ENCODE measurements at places on chromosomes 6 and 20.

GRCh38 chr6:151075005-151075404 is 164.8 kb upstream of the AKAP12 start:
- no peak for DNase-seq

DNA sequence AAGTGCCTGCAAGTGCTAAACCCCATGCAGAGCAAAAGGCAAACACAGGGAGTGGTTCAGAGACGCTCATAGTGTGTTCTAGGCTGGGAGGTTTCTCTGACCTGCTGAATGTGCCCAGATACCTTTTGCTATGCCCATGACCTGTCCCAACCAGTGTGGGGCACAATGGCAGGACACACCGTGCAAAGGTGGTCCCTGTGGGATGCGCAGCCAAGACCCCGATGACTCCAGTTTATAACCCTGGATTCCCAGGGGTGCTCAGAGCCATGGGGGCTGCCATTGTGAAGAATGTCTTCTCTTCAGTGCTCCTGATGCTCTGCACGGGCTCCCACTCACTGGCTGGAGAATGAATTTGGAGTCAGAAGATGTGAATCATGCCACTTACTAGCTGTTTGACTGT is 2.2 kb upstream of the NINL start:
- DNase-seq: no peak

- no peak for DNase-seq
Measured at GRCh38 chr6:28906669-28907068, 17.1 kb downstream of the TRIM27 start.

DNA sequence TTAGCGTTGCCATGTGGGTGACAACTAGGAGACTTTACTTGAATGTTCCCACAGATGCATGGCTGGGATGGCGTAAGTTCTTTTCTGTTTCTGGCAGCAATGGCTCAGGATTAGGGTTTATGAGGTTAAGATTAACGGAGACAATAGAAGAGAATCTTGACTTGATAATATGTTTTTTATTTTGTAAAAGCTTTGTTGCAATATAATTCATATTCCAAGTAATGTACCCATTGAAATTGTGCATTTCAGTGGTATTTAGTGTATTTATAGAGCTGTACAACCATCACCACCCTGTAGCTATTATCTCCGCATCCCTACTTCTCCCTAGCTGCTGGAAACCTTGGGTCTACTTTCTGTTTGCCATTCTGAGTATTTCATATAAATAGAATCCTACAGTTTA is 349.2 kb downstream of the UTRN start:
- no peak for DNase-seq

DNA sequence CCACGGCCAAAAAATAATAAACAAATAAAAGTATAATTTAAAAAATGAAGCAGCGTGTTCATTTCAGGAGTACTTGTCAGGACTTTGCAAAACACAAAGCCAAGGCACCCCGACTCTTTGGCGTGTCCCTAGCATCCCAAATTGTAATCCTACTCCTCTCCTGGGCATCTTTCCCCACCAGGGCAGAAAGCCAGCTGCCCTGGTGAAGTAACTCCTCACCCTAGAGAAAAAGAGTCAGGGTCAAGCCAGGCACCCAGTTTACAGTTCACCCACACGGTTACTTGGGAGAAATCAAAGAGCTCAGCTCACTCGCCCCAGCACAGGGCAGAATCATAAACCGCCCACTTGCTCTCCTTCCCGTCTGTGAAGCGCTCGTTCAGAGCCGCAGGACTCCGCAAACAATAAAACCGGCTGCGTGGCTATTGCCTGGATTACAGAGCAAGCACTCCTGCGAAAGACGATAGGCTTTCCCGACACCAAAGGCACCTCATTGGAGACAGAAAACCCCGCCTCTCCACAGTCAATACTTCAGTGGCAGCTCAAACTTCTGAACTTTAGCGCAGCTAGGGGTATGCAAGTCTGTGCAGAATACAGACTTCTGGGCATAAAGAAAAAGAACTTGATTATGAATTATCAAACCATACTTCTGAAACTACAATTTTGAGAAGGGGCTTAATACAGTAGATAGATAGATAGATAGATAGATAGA is 73.0 kb upstream of the NHSL1 start:
- peak; percentile 58 for DNase-seq

GRCh38 chr20:62694868-62695267 is 13.8 kb upstream of the NTSR1 start:
- no peak for DNase-seq

DNA sequence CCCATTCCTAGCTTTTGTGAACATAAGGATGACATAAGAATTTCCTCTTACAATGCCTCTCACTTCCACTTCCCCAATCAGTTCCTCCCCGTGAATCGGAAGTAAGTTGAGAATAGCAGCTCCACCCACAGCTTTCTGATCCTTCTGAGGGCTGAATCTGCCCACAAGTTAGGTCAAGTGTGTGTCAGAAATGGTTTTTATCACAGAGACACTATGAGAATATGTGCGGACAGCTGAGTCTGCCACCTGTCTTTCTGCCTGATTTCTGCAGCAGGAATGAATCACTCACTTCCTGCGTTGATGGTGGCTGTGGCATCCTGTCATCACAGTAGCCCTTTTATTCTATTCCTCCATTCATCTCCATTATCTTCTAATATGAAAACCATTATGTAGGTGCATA is 70.2 kb downstream of the RIN2 start:
- DNase-seq: no peak

DNA sequence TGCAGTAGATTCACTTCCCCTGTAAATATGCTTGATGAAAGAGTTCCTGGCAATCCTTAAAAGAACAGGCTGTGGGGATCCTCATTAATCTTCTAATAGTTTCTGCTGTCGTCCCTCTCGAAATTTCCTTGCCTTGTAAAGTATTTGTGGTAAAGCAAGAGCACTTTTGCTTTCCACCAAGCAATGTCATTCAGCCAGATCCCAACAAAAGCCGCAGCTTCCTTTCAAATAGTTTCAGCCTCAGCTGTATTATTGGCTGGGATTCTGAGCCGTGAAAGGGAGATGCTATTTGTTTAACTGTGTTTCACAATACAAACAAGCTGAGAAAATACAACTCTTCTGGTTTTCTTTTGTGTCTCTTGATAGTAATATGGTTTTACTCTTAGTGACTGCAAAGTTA is 48.9 kb upstream of the EPHA7 start:
- DNase-seq: peak; percentile 24

DNA sequence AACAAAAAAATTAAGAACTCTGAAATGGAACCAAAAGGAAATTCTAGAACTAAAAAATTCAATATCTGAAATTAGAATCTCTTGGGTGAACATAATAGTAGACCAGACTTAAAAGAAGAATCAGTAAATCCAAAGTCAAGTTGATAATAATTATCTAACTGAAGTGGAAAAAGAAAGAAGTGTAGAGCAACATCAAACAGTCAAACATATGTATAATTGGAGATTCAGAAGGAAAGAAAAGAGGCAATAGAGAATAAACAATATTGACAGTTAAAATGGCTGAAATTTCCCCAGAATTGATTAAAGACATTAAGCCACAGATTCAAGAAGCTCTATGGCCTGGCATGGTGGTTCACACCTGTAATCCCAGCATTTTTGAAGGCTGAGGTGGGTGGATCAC is 383.6 kb downstream of the PREX1 start:
- DNase-seq: no peak

GRCh38 chr20:33933469-33933909 is 60.2 kb upstream of the RALY start:
- no peak for DNase-seq

DNA sequence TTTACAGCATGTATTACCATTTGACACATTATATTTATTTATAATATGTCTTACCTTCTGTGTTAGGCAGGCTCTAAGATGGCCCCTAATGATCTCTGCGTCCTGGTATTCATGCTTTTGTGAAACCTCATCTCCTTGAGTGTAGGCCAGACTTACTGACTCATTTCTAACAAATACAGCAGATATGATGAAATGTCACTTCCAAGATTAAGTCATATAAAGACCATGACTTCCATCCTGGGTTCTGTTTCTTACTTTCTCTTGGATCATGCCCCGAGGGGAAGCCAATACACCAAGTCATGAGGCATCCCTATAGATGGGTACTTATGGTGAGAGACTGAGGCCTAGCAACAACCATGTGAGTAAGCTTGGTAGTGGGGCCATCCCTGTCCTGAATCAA is 30.2 kb downstream of the ZHX3 start:
- no peak for DNase-seq

- no peak for DNase-seq
Measured at GRCh38 chr6:166747644-166748595, 120.9 kb upstream of the RPS6KA2 start.

GRCh38 chr6:127459231-127459641 is at the start of gene KIAA0408:
Gene KIAA0408, minus strand, starts transcription at chr6:127459389. Its CDS starts 5,408 bp downstream, at chr6:127453981.
- DNase-seq: peak; percentile 31

GRCh38 chr6:71727632-71728294 is 158.6 kb upstream of the RIMS1 start:
- no peak for DNase-seq

DNA sequence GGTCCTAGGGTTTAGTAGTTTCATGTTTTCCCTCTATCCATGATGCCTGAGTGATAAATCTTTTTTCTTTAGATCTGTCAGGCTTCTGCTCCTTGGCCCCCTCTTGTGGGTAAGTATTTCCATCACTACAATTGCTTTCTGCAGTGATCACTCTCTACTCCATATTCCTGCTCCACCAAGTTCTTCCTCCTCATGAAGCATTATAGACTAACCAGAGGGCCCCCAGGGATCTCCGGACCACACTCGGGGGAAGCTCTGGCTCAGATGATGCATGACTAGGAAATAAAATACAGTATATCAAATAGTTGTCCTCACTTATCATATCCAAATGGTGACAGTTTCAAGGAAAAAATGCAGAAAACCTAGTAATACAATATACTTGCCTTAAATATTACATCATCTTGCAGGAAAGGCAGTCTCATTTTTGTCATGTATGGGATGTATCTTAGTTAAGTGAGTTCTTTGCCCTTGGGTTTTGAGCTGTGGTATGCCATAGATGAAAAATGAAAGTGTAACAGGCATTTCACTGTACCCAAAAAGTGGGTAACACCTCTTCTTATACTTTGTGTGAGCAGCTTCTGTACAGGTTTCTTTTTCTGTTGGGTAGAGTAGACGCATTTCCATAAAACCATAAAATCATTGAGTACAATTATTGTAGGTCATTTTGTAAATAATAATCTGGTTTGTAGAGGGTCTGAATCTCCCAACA is 200.9 kb upstream of the EYA4 start:
- no peak for DNase-seq

DNA sequence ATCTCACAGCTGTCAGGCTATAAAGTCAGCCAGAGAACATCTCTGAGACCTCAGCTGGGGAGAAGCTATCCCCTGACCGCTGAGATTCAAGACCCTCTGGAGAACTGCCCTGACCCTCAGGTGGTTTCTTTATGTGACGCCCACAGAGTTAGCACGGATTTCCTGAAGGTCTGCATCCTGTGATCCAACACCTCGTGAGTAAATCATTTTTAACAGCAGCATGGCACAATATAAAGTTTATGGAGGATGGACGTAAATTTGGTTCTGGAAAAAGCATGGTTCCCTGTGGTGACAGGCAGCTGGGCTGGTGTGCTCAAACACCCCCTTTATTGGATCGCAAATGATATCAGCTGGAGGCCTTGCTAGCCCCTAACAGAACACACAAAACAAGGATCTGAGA is 25.3 kb upstream of the TRAF3IP2 start:
- no peak for DNase-seq

DNA sequence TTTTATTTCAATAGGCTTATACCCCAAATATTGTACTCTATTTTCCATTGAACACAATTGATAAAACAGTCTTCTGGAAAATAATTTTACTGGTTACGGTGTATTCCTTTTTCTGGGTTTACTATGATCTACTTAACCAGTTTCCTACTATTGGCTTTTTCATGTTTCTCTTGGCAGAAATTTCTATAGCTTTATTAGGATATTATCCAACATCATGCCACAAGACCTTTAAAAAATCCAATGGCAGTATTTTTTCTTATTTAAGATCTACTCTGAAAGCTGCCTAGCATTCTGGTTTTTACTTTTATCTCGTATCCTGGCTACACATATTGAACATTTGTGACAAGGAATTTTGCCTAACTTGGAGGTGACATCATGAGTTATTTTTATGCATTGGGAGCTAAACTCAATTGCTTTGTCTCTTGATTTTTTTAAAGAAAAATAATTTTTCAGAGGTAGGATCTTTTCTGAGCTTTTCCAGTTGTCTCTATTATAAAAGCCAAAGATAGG is 45.5 kb downstream of the SLC9A8 start:
- DNase-seq: no peak

- no peak for DNase-seq
Measured at GRCh38 chr6:43189776-43190304, 7.8 kb downstream of the CUL9 start.

- DNase-seq: peak; percentile 81
Measured at GRCh38 chr20:34951652-34952051, 4.0 kb downstream of the GSS start.

GRCh38 chr6:161465403-161465802 is 191.5 kb upstream of the AGPAT4 start:
- no peak for DNase-seq

DNA sequence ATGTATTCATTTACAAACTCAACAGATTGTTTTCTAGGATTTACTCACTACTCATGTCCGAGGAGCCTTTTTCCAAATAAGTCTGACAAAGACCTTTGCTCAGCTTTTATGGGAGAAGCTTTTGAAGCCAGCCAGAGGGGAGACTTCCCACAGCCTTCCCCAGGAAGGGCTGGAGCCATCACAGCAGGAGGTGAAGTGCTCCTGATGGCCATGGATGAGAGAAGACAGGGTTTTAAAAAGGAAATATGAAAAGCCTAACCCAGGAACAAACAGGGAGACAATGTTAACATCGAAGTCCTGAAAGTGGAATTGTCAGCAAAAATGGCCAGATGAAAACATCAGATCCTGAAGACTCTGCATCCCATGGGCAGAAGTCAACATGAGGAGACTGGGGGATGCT is 11.6 kb upstream of the TAGAP start:
- DNase-seq: no peak

DNA sequence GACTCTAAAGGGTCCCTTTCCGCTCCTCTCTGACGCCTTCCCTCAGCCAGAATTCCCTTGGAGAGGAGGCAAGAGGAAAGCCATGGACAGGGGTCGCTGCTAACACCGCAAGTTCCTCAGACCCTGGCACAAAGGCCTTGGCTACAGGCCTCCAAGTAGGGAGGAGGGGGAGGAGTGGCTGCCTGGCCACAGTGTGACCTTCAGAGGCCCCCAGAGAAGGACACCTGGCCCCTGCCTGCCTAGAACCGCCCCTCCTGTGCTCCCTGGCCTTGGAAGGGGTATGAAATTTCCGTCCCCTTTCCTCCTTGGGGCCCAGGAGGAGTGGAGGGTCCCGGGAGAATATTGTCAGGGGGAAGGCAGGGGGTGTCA is 2.7 kb downstream of the VEGFA start:
- no peak for DNase-seq

- no peak for DNase-seq
Measured at GRCh38 chr6:76275746-76276145, 203.3 kb upstream of the IMPG1 start.

GRCh38 chr6:166596776-166597507 is 10.5 kb upstream of the RAMACL start:
- no peak for DNase-seq
